ENCODE measurements at places on chromosomes 4 and X.

DNA sequence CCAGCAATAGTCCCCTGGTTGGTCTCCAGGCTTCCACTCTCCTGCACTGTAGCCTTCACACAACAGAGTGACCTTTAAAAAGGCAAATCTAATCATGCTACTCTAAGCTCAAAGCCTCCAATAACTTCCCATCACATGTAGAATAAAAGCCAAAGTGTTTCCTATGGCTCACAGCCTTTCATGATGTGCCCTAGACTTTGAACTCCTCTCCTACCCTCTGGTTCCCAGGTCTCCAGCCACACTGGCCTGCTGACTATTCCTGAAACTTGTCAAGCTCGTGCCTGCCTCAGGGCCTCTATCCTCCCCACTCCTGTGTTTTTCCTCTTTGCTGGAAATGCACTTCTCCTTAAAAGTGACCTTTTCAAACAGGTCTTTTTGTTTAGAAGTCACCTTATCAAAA lies 3.1 kb downstream of the MANBA start:
- DNase-seq = no peak

DNA sequence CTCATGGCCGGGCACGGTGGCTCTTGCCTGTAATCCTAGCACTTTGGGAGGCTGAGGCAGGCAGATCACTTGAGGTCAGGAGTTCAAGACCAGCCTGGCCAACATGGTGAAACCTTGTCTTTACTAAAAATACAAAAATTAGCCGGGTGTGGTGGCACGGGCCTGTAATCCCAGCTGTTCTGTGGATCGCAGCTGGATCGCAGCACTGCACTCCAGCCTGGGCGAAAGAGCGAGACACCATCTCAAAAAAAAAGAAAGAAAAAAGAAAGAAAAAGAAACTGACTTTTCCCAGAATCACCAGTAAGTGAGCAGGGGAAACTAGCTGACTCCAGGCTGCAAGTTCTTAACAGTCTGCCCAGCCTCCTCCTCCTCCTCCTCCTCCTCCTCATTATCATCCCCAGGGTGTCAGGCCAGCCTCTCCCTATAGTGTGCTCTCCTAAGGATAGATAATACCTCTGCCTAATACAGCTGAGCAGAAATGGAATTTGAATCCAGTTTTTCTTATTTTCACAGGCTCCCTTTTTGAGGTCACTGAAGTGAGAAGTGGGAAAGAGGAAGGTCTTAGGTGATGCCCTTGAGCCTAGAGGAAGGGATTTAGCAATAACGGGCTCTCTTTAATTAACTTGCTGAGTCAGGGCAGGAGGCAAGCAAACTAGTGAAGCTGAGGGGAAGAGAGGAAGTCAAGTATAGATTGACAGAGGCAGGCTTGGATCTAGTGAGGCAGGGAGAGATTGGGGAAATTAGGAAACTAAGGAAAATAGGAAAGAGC lies 11.8 kb upstream of the ELF2 start:
- DNase-seq = peak; percentile 23

GRCh38 chrX:103453655-103454054 lies 65.6 kb downstream of the RAB40A start:
- DNase-seq = no peak

DNA sequence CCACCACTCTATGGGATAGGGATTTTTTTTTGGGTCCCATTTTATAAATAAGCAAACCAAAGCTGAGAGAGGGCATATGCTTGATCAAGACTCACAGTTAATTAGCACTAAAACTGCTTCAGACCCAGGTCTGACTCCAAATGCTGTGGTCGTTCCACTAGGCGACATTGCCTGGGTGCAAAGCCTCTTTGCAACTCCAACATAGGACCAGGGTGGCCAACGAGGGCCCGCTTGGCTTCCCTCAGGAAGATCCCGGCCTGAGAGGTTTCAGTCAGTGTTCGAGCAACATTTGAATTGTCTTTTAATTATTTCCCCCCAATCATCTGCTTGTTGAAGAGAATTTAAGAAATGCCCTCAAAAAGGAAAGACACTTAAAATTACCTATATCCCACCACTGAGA lies 11.2 kb downstream of the PJA1 start:
- DNase-seq = no peak

DNA sequence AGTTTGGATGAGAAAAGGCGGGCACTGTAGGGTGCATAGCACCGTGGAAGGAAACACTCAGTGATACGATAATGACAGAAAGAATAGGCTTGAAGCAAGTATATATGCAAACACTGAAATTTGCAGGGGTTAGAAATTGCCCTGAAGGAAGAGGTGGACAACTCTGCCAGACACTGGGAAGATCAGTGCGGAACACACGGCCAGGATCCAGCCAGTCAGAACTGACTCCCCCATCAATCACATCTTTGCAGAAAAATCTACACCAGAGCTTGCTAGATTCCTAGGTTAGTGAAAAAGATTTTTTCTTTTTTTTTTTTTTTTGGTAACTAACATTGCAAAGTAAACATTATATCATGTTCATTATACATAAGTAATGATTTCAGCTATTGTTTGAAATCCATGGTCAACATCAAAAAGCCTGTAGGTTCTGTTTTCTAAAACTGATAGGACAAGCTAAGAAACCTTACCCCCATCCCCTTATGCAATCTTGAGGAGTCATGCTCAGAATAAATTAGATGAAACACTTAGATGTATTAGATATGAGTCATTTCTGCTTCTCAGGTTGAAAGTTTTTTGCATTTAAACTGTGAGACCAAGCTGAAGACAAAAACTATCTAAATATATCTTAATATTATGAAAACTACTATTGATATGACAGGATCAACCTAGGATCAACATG lies 38.9 kb downstream of the TRIML1 start:
- DNase-seq = no peak

GRCh38 chr4:56391270-56391669 lies 4.0 kb upstream of the AASDH start:
- no peak for DNase-seq

Data from bone marrow (tissue), 2 donors.